NCI-H1436 (cell line): ENCODE measurements at places on chromosomes 12 and 14.

DNA sequence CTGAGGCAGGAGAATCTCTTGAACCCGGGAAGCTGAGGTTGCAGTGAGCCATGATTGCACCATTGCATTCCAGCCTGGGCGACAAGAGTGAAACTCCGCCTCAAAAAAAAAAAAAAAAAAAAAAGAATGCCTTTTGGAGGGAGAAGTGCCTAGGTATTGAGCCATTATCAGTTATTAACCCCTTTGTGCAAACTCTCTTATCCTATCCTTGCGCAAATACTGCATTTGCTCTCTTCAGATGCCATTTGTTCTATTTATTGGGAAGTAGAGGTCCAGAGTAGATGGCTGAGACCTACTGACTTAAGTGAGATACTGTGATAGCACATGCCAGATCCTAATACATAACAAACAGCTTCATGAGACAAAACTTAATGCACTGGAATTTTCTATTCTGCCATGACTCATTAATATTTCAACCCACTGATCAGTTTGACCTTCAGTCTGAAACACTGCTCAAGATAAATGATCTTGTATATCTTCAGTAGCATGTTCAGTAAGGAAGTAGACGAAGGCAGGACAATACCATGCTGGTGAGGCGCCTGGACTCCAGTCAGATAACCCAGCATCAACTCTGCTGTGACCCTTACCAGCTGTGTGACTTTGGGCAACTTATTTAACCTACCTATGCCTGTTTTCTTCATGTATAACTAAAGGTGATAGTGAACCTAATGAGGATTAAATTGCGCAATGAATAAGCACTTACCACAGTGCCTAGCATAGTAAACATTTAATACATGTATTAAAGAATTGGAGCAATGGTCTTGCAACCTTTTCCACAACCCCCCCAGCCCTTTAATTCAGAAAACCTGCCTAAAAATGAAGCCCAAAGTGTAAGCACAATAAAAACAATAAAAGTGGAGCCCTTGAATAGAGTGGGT lies 5.7 kb upstream of the DNAAF2 start:
- DNase-seq: no peak

DNA sequence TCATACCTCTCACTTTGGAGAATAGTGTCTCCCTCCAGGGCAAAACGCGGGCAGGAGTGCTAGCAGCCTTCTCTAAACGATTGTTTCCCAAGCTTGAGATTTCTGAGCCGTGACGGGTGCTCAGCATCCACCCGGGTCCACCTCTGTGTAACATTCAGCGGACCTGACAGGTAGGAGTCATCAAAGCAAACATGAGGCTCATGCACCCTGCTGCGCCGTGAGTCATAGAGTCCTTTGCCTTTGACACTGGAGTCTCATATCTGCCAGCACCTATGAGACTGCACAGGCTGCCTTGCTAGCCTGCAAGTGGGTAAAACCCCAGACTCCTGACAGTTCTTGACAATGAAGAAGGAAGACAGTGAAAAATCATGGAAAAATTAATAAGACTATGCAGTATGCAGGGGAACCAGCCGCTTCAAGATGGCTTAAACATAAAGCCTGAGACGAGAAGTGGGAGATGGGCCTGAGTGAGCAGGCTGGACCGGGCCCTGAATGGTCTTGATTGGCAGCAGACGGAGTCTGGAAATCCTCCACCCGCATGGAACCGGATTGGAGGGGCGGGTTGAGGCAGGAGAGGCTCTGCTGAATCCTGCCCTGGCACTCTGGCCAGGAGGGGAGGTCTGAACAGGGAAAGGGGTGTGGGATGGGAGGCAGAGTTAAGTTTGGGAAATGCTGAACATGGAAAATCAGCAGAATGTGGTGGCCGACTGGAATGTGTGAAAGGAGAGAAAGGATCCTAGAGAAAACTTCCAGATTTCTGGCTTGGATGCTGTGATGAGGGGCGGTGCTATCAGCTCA lies 54.2 kb downstream of the LGMN start:
- DNase-seq: no peak

DNA sequence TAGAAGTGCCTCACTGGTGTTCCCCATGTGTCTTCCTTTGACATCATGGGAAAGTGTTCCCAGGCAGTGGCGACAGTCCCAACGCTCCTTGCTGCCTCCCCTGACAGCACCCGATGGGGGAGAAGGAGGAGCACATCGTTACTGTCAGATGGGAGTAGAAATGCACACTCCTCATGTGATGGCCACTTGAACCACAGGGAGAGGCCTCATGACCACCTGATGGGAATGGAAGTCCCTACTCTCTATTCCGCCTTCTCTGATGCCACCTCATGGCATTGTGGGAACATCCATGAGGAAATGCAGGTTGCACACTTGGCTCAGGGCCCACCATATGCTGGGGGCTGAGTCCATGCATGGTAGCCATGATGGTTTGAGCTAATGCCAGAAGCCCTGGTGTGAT lies 14.3 kb upstream of the CORO1C start:
- DNase-seq: no peak

DNA sequence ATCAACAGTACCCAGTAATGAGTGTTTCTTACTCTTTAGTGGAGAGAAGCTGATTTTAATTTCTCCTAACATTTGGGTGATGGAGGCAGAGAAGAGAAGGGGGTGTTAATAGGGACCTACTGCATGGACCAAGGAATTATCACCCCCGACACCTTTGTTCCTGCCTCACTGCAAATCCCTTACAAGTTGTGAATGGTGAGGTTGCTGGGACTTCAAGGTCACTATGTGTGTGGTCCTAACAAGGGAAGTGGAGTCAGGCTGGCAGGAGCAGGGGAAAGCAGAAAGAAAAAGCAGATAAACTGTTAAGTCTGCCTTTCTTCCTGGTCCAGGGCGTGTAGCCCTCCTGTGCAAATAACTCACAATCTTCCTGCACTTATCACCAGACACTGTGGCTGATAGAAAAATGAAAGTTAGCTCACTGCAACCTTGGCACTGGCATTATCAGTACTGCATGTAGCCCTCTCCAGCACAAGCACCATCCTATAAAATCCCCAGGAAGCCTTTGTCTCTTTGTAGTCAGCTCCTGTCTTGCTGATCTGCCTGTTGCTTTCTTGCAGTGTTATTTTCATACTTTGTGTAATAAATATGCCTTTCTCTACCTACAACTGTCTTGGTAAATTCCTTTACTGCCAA lies 112.3 kb upstream of the DNM1L start:
- DNase-seq: no peak

DNA sequence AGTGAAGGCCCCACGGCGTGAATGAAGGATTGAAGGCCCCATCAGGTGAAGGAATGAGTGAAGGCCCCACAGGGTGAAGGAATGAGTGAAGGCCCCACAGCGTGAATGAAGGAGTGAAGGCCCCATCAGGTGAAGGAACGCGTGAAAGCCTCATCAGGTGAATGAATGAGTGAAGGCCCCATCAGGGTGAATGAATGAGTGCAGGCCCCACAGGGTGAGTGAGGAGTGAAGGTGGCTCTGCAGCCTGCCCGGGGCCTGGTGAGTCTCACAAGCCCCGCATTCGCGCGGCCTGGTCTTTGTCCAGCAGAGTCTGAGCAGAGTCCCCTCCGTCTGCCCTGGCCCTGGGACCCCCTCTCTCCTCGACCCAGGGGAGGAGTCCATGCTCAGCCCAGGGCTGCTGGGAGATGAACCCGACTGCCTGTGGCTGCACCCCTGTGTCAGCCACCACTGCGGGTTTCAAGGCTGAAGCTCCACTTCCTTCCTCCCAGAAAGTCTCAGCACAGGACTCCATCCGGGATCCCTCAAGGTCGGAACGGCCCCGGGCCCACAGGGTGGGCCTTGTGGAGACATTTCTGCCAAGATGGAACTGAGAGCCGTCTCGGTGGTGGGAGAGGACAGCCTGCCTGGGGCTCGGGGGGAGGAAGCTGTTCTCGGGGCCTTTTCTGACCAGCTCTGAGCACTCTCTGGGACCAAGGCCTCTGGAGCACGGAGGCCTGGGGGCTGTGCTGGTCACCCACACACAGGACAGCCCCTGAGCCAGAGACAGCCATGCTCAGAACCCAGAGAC lies 37.4 kb upstream of the TMEM179 start:
- no peak for DNase-seq

- DNase-seq: no peak
Measured at GRCh38 chr12:16681196-16681595, 75.2 kb upstream of the LMO3 start.

GRCh38 chr14:56270921-56271320 lies 152.7 kb downstream of the PELI2 start:
- no peak for DNase-seq

DNA sequence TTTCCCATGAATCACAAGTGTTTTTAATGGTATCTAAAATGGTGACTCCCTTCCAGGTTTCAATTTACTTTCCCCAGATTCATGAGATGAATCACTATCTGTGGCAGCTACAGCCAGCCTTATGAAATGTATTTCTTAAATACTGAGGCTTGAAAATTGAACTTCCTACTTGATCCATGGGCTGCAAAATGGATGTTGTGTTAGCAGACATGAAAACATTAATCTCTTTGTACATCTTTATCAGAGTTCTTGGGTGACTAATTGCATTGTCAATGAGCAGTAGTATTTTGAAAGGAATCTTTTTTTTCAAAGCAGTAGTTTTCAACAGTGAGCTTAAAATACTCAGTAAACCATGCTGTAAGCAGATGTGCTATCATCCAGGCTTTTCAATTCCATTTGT lies 250.8 kb downstream of the SLC6A15 start:
- no peak for DNase-seq

DNA sequence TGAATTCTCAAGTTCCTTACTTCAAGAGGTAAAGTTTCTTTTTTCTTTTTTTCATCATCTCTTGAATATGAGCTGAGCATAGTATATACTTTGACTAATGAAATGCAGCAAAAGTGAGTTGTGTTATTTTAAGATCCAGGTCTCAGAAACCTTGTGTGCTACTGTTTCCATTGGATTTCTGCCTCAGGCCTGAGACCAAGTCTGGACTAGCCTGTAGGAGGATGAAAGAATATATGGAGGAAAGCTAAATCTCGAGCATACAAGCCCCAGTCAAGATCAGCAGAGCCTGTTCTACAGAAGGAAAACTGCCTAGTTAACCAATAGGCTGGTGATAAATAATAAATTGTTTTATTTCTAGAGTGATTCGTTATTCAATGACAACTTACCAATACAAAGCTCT lies 652.5 kb downstream of the C12orf50 start:
- DNase-seq: no peak

DNA sequence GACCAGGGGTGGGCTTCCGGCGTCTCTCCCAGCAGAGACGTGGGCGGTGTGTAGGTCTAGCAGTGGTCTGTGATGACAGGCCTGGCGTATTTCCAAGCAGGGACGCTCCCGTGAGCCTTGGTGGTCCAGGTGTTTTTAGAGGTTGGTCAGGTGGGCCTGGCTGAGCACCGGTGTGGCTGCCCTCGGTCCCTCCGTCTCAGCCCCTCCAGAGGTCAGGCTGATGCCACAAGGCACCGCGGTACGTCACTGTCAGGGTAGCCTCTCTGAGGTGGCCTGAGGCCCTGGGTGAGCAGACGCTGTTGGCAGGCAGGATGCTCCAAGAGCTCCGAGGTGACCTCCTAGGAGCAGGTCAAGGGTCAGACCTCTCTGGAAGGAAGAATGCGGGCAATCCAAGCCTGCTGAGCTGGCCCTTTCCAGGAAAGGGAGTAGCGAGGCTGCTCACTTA lies 13.6 kb downstream of the MTA1 start:
- no peak for DNase-seq

- no peak for DNase-seq
Measured at GRCh38 chr12:82474181-82474797, 116.0 kb downstream of the METTL25 start.

DNA sequence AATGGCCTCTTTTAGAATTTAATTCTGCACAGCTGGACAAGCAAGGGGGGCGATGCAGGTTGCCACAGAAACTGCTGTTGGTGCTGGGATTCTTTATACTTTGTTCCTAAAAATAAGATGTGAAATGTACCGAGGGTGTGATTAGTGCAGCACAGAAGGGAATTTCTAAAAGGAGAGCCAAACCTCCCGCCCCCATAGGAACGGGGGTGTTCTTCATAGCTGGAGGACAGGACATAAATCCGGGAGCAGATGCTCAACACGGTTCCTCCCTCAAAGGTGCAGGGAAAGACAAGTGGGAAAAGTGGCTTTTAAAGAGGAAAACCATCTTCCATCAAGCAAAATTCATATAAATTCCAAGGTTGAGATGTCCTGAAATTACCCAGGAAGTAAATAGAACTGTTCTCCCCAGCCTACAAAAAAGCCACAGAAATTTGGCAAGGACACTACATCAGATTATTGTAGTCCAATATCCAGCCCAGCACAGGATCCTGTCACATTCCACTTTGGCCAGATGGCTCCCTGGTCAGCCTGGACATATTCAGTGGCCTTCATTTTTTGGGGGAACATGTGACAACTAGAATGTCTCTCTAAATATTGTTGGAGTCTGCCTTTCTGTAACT lies 51.4 kb upstream of the TMX1 start:
- no peak for DNase-seq

- no peak for DNase-seq
Measured at GRCh38 chr12:126493366-126494108, 1428.3 kb downstream of the AACS start.

DNA sequence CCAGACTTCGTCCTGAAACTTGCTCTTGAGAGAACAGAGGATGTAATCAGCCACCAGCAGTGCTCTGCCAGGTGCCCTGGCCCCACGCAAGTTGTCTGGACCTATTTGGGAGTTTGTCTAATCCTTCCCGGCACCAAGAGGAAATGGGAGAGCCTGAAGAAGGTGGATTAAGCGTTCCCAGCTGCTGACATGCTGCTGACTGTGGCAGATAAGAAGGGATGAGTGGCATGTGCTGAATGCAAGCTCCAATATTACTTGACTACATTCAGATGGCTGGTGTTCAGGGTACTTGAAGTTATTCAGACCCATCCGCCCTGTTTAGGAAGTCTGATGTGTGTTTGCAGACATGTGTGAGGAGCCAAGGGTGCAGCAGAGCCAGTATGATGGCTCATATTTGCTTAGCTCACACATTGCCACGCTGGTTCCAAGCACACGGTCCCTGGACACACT lies 440.6 kb upstream of the CCDC196 start:
- DNase-seq: no peak

GRCh38 chr12:121857322-121858246 lies 1.1 kb downstream of the HPD start:
- no peak for DNase-seq

- no peak for DNase-seq
Measured at GRCh38 chr14:51079489-51079888, 15.4 kb downstream of the TRIM9 start.
